Inflammatory macrophage treated with lipopolysaccharide for 4 hours (primary cell): ENCODE measurements at places on chromosomes 16 and 17.

- DNase-seq, result no peak
Observed at GRCh38 chr16:22898131-22898530, 84.2 kb downstream of the HS3ST2 start.

DNA sequence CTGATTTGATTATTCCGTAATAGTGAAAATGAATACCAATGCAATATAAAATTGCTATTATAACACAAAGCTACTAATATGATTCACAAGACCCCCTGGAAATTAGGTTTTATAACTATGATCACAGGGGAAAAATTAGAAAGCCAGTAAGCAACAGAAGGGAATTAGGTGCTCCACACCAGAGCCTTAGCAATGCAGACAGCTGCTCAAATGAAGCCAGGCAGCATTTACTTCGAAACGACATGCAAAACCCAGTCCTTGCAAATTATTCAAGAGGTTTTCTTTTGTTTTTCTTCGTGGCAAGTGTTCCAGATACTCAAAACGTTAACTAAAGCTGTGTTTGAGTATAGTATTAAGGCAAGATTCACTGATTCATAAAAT, 47.9 kb downstream of the TOX3 start:
- no peak for DNase-seq

DNA sequence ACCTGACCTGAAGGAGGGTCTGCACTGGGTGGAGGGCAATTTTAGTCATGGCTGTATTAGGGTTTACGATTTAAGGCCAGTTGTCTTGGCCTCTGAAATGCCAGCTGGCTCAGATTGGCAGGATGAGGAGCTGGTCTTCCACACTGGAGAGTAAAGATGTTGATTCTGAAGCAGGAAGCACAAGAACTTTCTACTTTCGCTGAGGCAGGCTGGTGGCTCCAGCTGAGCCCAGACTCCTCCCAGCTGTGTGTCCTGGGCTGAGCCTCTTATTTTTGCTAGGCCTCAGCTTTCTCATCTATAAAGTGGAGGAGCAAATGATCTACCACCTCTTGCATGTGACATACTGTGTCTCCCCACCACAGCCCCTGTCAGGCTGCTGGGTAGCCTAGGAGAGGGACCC, 74.4 kb downstream of the MRM1 start:
- DNase-seq, result no peak

- no peak for DNase-seq
Observed at GRCh38 chr17:82696916-82697807, 1.3 kb downstream of the RAB40B start.

- DNase-seq, result peak; percentile 56
Observed at GRCh38 chr17:76383546-76384221, 725 bp upstream of the SPHK1 start.

DNA sequence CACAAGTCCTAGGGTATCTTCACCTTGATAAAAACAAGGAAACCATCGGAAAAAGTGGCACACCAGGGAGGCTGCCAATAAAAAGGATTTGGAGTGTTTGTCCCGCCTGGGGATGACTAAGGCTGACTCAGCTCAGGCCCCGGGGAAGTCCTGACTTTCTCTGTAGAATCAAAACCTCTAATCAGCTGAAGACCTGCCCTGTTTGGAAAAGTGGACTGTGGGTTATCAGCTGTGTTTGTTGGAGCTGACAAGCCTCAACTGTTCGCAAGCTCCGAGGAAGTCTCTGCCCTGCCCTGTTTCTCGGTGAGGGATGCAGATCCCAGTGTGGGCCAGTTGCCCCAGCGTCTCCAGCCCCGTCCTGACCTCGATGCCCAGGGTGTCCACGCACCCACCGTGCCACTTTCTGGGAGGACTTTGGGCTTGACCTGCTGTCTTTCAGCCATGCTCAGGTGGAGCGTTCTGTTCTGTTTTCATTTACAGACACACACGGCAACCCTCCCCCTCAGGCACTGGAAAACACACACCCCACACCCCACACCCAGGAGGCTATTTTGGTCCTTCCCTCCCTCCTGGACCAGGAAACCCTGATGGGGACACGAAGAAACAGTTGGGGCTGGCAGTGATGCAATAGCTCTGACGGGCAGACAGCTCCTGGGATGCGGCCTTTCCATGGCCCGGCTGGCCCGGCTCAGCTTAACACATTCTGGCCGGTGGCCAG, 27.6 kb upstream of the PITPNA start:
- DNase-seq, result peak; percentile 92

DNA sequence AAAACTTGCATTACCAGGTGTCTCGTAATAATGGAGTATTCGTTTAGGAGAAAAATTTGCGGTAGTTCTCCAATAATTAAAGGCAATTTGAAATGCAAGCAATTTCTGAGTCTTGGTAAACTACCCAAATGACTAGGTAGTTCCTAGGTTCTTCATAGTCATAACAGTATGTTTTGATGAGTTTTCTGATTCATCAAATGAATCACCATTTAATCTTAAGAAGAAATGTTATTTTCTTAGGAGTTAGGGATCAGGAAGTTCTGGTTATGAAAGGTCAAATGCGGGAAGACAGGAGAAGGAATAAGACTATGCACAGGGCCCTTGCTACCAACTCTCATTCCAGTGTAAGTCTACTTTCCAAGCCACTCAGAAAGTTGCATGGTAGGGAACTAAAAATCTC, 221.5 kb upstream of the SOX9 start:
- no peak for DNase-seq

DNA sequence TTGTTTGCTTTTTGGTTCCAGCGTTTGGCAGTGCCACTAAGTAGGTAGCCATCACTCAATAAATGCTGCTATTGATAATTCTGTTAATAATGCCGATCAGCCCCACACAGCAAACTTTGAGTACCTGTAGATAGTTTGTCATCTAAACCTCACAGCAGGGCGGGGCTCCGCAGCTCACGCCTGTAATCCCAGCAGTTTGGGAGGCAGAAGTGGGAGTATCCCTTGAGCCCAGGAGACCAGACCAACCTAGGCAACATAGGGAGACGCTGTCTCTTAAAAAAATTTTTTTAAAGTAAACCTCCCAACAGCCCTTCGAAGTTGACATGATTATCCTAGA, 1.6 kb downstream of the BFAR start:
- DNase-seq, result no peak

DNA sequence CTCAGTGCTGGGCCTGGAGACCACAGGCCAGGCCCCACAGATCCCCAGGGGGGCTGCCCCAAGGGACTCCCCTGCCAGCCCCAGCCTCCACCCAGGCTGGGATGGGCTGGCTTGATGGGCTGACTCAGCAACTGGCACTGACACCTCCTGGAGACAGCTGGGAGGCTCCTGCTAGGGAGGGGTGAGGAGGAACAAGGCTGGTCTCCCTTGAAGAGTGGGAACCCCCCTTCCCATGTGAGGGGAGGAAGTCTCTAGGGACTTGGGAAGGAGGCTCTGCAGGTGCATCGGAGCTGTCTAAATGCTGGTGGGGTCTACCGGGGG, 10.4 kb downstream of the NHERF1 start:
- no peak for DNase-seq

GRCh38 chr16:64621616-64622015, 500.2 kb downstream of the CDH11 start:
- no peak for DNase-seq

GRCh38 chr16:27495191-27495590, 54.5 kb downstream of the GTF3C1 start:
- no peak for DNase-seq

GRCh38 chr17:44502598-44503146, 534 bp downstream of the GPATCH8 start:
- DNase-seq, result peak; percentile 8

- DNase-seq, result no peak
Observed at GRCh38 chr16:60945225-60945624, 1091.0 kb downstream of the CDH8 start.

DNA sequence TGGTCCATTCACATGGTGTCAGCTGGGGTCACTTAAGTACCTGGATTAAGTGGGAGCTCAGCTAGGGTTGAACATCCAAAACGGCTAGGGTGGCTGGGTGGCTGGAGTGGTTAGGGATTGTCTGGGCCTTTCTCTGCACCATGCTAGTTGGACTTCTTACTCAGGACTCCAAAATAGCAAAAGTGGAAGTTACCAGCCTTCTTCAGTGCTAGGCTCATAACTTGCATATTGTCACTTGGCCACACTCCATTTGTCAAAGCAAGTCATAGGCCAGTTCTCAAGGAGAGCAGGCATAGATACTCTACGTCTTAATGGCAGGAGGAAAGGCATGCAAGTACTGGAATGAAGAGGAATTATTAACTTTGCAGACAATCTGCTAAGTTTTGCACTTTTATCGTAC, 69.7 kb downstream of the ESRP2 start:
- no peak for DNase-seq
